ENCODE measurements at places on chromosomes 3 and 15.

GRCh38 chr3:146342989-146343388 lies 92.1 kb upstream of the PLSCR4 start:
- DNase-seq = no peak

GRCh38 chr3:111237946-111238345 lies 166.3 kb downstream of the NECTIN3 start:
- DNase-seq = no peak

GRCh38 chr3:50817756-50818529 lies 143.2 kb downstream of the DOCK3 start:
- no peak for DNase-seq

GRCh38 chr3:142244056-142244455 lies 18.7 kb upstream of the GK5 start:
- DNase-seq = no peak

GRCh38 chr3:130839813-130840212 lies 54.1 kb upstream of the ATP2C1 start:
- no peak for DNase-seq

DNA sequence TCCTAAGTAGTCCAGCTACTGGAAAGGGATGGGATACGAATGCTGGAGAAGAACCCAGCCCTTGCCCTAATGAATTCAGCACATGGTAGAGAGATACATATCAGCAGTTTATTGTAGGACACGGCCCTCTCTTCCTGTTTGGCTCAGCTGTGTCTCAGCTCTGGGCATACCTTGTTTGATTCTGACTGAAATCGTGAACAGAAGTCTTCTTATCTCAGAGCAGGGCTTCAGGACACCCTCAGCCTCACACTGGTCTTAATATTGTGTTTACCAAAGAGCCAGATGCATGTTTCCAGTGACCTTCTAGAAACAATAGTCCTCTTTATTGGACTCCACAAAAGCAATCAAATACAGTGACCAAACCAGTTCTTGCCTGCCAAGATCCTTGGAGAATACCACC lies 54.7 kb downstream of the FAM174B start:
- DNase-seq = no peak

Measured in CD4-positive, alpha-beta T cell treated with Interleukin-15 for 4 hours (primary cell).